ENCODE measurements at places on chromosomes 2 and 18. TPM values are rescaled to one million over a fixed set of nuclear protein-coding genes. Genes with fewer than 3 reads are reported as not detected.

- no peak for DNase-seq
These were observed 41.1 kb upstream of the MGAT5 start for GRCh38 chr2:134212746-134213145.

GRCh38 chr2:5995832-5996231, 303.6 kb downstream of the SOX11 start:
- DNase-seq = no peak

GRCh38 chr2:53575721-53576124, 191.9 kb upstream of the CHAC2 start:
- no peak for DNase-seq

DNA sequence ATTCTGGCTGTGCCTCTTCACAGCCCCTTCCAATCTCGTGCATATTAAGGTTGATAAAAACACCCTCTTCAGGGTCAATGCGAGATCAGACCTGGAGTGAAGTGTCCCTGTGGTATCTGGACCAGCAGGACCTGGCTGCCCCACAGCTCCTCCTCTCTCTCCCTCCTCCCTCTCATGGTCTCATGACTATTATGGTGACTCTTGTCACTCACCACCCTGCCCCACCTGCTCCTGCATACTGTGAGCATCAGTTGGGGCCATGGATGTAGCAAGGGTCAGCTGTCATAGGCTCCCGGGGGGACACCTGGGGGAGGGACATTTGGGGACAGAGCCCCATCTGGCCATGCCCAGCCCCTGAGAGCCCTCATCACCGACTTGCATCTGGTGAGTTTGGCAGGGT, 50.2 kb downstream of the ODC1 start:
- no peak for DNase-seq

- DNase-seq = no peak
These were observed 7.7 kb downstream of the FBXO15 start for GRCh38 chr18:74139888-74140287.

DNA sequence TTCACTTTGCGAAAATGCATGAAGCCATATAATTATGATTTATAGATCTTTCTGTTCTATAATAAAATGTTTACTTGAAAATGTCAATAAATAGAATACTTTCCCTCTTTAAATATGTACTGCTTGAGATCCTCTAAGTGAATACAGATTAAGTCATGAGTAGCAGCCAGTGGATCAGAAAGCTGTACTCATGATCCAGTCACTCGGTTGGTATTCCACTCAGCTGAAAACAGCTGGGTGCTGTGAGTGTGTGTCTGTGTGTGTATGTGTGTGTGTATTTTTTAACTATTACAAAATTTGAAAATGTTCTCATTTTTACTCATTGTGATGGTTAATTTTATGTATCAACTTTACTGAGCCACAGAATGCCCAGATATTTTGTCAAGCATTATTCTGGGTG, 141.6 kb upstream of the CYP26B1 start:
- no peak for DNase-seq

DNA sequence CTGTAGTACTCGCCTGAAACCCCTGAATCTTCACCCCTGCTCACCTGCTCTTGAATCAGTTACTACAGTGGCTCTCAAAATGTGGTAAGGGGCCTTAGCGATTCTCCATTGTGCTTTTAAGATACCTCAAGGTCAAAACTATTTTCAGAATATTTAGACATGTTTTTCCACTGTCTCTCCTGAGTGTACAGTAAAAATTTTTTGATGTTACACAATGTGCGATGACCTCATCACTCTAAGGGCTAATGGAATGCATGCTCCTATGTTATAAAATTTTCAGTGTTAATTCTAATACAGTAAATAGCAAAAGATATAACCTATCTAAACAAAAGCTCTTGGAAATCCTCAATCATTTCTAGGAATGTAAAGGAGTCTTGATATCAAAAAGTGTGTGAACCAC, 336.9 kb upstream of the PKDCC start:
- no peak for DNase-seq

Gene SCN7A
- polyA plus RNA-seq = 12.1 TPM

Gene RBKS
- 5.0 TPM for polyA plus RNA-seq

Gene OSR1
- polyA plus RNA-seq = 3.9 TPM

DNA sequence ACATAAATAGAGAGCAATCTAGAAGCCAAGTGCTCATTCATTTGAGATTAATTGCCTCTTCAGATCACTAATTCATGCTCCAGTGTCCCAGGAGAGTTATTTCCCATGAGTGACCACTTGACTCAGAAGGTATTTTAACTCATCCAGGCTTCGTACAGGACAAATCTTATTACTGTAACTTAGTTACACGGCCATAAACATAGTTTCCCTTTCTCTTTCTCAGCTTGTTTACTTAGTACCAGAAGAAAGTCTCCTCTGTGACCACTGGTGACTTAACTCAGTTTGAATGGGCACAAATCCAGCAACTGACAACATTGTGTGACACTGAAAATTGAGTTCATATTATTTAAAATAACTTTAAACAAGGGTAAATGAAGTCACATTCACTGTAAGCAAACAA, 25.3 kb downstream of the MMADHC start:
- DNase-seq = no peak

Measured in spinal cord (tissue), 10 donors.